ENCODE measurements at places on chromosomes 7 and 10.

DNA sequence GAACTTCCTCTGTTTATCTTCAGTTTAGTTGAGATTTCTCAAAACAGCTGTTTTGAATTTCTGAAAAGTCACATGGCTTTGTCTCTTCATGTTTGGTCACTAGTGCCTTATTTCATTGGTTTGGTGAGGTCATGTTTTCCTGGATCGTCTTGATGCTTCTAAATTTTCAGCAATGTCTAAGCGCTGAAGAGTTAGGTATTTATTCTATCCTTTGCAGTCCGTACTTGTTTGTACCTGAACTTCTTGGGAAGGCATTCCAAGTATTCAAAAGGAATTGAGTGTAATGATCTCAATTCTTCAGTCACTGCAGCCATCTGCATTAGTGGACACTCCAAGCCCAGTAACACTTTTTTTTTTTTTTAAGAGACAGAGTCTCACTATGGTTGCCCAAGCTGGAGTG is 67.7 kb downstream of the HERC4 start:
- no peak for DNase-seq

DNA sequence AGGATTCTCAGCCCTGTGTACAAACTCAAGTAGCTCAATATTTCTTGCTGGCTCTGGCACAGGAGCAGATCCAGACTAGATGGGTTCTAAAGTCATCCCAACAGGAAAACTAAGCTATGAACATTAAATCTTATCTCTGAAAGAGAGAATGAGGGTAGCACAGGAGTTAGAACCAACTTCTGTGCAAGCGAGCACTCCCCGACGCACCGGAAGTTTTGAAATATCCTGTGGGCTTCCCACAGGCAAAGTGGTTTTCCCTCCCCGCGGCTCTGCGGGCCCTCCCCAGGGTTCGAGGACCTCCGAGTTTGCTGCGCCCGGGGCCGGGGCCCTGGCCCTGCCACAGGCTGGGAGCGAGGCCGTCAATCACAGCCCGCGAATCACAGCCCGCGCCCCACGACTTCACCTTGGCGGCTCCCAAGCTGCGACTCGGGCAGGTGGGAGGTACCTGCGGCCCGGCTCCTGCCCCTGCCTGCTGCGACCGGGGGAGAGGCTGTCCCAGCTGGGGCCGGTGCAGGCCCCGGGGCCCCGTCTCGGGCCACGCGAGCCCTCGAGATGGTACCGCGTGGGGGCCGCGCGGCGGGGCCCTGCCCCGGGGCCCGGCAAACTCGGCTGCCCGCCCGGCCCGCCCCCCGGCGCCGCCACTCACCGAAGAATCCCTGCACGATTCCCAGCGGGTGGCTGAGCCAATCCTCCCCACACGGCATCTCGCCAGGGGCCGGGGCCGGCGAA is 598 bp downstream of the MCMBP start:
- peak; percentile 42 for DNase-seq

DNA sequence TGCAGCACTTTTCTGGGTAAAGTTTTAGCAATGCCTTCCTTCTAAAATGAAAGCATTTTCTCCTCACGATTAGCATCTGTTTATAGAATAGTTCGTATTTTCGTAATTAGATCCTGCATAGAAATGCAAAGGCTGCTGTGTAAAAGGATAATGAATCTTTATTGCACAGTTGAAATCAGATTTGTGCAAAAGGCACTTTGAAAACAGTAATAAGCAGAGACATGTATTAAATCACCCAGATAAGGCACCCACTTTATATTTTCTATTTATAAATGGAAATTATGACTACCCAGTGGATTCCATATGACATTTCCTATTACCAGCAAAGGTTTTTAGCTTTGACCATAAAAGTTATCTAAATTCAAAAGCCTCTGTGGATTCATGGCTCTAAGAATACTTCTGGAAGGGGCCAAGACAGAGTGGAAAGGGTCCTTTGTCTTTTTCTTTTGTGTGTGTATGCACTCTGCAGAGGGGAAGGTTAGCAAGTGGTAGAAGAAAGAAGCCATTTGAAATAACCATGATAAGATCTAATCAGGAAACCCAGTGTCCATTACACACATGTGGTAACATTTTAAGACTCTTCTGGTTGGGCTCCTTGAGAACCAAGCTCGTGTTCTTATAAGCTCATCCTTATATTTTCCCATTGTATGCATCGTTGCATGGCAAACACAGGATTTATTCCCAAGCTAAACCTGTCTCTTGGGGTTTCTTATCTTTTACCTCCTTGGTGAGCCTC is 612.1 kb downstream of the AUTS2 start:
- DNase-seq, result no peak

- no peak for DNase-seq
Observed at GRCh38 chr10:33676606-33677339, 342.3 kb upstream of the NRP1 start.

DNA sequence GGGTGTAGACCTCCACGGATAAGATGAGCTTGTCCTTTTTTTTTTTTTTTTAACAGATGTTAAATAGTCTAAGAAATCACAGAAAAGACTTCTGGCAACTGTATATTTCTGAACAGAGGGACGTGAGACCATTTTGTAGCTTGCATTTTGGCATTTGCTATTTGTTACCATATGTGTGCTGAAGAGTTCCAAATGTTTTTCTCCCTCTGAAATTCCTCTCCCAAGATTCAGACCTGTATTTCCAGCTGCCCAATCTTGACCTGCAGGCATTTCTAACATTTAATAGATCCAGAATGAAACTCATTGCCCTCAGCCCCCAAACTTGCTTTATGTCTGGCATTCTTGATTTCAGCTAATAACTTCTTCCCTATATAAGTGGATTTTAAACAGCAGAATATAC is 223.1 kb upstream of the FZD1 start:
- no peak for DNase-seq

- DNase-seq, result no peak
Observed at GRCh38 chr10:43596546-43596945, 9.7 kb upstream of the ZNF485 start.

DNA sequence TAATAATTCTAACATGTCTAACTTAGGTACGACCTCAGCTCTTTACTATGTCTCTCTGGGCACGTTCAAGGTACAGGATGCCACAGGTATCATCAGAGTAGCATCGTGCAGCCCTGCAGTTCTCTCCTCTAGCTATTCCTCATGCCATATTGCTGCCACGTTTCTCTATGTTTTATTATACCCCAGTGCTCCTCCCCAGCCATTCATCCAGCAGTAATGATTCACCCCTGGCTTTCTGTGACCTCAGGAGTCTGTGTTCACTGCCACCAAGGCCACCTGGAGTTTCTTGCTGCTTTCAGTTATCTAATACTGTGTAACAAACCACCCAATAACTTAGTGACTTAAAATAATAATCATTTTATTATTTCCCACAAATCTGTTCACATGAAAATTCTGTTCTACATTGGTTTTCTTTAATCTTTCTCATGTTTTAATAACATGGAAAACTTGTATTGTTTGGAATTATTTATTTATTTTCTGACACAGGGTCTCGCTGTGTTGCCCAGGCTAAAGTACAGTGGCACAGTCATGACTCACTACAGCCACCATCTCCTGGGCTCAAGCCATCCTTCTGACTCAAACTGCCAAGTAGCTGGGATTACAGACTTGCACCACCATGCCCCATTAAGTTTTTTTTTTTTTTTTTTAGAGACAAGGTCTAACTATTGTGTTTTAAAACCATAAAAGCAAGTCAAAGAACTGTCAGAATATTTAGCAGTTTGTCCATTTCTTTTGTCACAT is 21.8 kb downstream of the REEP3 start:
- DNase-seq, result no peak

- no peak for DNase-seq
Observed at GRCh38 chr7:137949416-137950262, 52.2 kb downstream of the CREB3L2 start.

GRCh38 chr7:78301407-78301806 is 502.8 kb downstream of the PHTF2 start:
- DNase-seq, result no peak

- no peak for DNase-seq
Observed at GRCh38 chr10:7069706-7070105, 341.1 kb downstream of the SFMBT2 start.

- no peak for DNase-seq
Observed at GRCh38 chr7:38801786-38802185, 107.2 kb downstream of the VPS41 start.
